IMR-90 (cell line): ENCODE measurements at places on chromosomes 11 and 22. TPM values are rescaled to one million over a fixed set of nuclear protein-coding genes. Genes with fewer than 3 reads are reported as not detected.
A peak's percentile ranks its signal among the peaks of the same experiment; 100 is the strongest.

DNA sequence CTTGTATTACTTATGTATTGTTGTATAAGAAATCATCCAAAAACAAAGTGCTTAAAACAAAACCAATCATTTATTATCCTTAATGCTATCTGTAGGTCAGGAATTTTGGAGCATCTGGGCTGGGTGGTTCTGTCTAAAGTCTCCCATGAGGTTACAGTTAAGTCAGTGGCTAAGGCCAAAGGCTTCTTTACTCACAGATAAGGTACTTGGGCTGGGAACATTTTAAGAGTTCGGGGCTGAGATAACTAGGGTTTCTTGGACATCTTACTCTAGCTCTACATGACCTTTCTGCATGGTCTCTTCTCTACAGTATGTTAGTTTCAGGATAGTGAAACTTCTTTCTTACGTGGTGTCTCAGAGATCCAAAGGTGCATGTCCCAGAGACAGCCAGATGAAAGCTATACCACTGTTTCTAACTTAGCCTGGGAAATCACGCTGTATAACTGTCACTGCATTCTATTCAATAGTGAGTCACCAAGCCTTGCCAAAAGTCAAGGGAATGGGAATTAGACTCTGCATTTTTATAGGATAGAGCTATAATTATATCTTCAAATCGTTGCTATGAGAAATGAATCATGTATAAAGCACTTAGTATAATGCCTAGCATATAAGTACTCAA, 29.6 kb downstream of the SOX6 start:
- peak; percentile 78 for DNase-seq

- no peak for DNase-seq
Measured at GRCh38 chr22:37300551-37301017, 18.3 kb downstream of the CYTH4 start.

GRCh38 chr11:2409126-2409525, 8.6 kb downstream of the TSSC4 start:
- no peak for DNase-seq

DNA sequence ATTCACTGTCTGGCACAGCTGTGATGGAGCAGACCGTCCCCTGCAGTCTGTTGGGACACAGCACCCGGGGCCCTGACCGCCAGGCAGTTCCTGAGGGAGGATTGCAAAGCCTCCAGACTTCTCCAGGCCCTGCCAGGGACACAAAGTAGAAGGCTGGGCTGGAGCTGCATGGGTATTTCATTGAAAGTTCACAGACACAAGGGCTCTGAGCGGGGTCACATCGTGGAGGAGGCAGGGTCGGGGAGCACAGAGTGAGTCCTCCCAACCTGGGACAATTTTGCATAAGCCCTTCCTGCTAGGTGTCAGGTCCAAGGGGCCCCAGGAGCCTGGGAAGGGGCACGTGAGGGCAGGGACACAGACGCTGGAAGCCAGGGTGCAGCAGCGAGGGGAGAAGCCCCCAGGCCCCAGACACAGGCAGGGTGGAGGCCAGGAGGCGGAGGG, 15.7 kb downstream of the IFITM10 start:
- DNase-seq = no peak

DNA sequence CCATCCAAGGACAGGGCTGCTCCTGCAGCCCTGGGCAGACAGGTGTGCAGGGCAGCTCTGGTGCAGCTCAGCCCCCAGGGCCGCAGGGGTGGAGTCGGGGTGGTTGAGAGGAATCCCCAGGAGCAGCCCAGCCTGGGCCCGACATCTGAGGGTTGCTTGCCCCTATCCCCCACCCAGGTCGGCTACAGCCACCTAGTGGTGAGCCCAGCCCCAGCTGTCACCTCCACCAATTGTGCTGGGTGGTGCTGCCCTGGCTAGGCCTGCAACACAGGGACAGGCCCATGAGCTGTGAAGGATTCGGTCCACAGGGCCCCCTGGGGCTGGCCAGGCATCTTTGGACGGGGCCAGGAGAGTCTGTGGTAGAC, 29.6 kb downstream of the RTN4R start:
- no peak for DNase-seq

- DNase-seq = no peak
Measured at GRCh38 chr11:113045146-113045545, 83.9 kb downstream of the NCAM1 start.

DNA sequence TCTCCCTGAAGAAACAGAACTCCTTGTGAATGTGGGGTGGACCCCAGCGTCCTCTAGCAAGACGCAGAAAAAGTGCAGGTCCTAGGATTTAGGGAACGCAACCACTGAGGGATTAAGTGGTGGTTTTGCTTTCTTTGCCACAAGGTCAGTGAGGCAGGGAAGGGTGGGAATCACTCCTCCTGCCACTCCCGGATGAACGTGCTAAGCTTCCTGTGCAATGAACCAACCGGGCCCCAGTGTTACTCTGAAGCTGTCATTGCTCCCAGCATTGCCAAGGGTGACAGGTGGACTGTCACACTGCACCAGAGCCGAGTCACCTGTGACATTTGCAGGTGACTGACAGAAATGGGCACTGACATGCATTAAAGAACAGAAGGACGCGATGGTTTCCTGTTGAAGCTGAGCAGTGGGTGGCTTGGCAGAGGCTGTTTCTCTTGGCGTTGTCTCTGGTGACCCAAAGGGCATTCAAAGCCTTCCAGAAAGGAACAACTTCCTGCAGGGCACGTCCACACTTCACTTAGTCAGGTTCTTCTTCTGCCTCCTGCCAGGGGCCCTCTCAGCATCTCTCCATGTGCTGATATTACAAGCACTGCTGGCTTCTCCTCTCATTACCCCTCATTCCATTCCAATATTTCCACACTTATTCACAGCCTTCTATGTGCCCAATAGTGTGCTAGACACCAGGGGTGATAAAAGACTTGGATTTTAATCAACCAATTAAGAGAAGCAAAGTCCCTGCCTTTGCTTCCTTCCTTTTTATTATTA, 9.7 kb downstream of the KIRREL3 start:
- peak; percentile 40 for DNase-seq

GRCh38 chr22:32336121-32336603, 21.5 kb upstream of the RFPL3 start:
- no peak for DNase-seq

DNA sequence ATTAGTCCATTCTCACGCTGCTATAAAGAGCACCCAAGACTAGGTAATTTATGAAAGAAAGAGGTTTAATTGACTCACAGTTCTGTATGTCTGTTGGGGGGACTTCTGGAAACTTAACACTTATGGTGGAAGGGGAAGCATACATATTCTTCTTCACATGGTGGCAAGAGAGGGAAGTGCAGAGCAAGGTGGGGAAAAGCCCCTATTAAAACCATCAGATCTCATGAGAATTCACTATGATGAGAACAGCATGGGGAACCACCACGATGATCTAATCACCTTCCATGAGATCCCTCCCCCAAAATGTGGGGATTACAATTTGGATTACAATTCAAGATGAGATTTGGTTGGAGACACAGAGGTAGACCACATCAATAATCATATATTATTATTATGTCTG, 25.7 kb downstream of the CEP57 start:
- DNase-seq = no peak

DNA sequence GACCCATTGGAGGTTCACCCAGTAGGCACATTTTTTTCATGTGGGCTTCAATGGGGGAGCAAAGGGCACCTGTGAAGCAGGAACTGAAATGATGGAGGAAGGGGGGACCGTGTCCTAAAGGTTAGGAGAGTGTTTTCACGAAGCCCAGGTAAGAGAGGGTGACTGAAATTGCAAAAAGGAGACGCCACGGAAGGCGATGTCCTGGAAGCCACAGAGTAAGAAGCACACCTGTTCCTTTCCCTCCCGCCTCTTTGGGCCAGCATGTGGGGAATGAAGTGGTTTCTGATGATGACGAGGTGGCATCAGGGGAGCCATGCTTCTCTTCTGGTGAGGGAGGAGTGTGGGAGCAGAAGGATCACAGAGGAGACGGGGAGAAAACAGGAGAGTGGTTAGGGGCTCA, 37.0 kb upstream of the MICAL2 start:
- no peak for DNase-seq

- no peak for DNase-seq
Measured at GRCh38 chr11:69284081-69284511, 9.9 kb upstream of the MYEOV start.

- no peak for DNase-seq
Measured at GRCh38 chr11:133366147-133366546, 166.2 kb downstream of the OPCML start.

DNA sequence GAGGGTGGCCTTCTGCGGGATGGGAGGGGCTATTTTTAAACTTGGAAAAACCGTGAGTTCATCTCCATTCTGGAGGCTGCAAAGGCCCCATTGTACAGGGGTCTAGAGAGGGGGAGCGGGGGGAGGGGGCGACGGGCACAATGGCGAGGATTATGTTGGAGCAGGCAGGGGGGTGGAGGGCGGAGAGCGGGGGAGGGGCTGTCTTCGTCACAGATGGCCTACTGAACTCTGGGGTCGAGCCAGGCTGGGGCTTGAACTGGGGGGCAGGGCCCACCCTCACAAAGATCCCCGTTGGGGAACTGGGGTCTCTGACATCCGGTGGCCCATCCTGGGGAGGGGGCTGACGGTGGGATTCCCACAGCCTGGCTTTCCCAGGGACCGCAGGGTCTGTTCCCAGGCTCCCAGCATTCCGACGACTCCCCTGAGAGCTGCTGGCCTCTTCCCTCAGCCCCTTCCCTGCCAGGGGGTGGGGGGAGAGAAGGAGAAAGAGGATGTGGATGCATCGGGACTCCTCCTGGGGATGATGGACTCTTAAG, 3.4 kb upstream of the MCAM start:
- DNase-seq = no peak

DNA sequence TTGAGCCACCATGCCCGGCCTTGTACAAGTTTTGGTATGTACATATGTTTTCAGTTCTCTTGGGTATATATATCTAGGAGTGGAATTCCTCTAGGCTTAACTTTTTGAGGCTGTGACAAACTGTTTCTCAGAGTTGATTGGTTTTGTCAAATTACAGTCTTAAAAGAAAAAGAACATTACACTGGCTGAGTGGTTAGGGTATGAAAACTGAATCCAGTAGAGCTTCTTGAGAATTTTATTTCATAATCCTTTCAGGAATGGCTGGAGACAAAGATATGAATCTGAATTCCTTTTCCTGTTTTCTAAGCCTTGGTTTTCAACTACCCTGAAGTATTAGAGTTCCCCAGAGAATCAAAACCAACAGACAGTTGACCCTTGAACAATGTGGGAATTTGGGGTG, 6.5 kb downstream of the METTL15 start:
- no peak for DNase-seq

GRCh38 chr11:8015753-8016239, 28.7 kb downstream of the EIF3F start:
- peak; percentile 69 for DNase-seq

DNA sequence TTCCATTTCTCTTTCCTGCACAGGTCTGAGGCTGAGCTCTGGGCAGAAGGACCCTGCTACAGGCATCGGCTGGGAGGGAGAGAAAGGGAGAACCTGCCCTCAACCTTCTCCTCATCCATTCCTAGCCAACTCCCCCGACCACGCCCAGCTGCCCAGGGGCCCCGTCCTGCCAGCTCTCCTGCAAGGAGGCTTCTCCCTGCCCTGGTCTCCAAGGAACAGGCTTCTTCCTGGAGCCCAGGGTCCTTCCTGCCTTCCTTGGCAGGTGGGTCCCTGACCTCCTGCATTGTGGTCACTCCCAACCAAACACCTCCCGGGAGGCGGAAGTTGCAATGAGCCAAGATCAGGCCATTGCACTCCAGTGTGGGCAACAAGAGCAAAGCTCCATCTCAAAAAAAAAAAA, 12.5 kb upstream of the HMOX1 start:
- DNase-seq = no peak

GRCh38 chr11:40100781-40101180, 1358.7 kb downstream of the LRRC4C start:
- DNase-seq = no peak

GRCh38 chr11:59200423-59200746, 12.3 kb downstream of the MPEG1 start:
- DNase-seq = no peak

- no peak for DNase-seq
Measured at GRCh38 chr11:110960167-110960566, 247.9 kb upstream of the ARHGAP20 start.

DNA sequence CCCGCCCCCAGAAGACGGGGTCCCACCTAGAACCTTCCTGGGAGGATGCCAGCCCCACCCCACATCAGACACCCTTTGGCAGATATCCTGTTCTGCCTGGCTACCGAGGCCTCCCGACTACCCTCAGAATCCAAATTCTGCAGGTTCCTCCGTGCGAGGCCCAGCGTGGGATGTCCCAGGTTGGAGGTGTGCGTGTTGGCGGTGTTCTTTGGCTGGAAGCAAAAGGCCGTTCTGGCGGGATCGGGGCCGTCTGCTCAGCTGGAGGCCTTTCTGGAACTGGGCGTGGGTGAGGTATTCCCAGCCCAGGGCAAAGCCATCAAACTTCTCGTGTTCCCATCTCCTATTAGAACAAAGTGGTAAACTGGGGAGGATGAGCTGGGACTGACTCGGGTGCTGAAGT, 32.6 kb downstream of the NUP50 start:
- no peak for DNase-seq

GRCh38 chr11:119885861-119886567, 157.0 kb upstream of the NECTIN1 start:
- DNase-seq = no peak

GRCh38 chr11:1728931-1729691, 21.3 kb downstream of the IFITM10 start:
- DNase-seq = no peak

Gene C22orf31
- not detected in 2 replicates for polyA plus RNA-seq

Gene ZBTB44
- 5.2 and 6.9 TPM in 2 replicates for polyA plus RNA-seq

Gene TMEM121B
- 0.22 and 0.29 TPM in 2 replicates for polyA plus RNA-seq

Gene SLC2A11
- 6.6 and 8.7 TPM in 2 replicates for polyA plus RNA-seq

Gene SLC29A2
- polyA plus RNA-seq = 0.87 and 1.2 TPM in 2 replicates

Gene PRRG4
- polyA plus RNA-seq = not detected in 2 replicates

Gene KCNJ5
- 0.07 TPM in 2 replicates for polyA plus RNA-seq

Gene APOL3
- polyA plus RNA-seq = 0.72 and 1.4 TPM in 2 replicates

Gene DUSP8
- 4.2 and 4.7 TPM in 2 replicates for polyA plus RNA-seq

Gene TMEM191C
- polyA plus RNA-seq = 0.75 and 1.5 TPM in 2 replicates
